Activated gamma-delta T cell treated with Interleukin-2 at 50 U/mL for 16 hours (primary cell): ENCODE measurements at places on chromosomes 3 and 15.

- DNase-seq: no peak
These were observed 144.7 kb downstream of the OSBPL10 start for GRCh38 chr3:31836131-31837075.

DNA sequence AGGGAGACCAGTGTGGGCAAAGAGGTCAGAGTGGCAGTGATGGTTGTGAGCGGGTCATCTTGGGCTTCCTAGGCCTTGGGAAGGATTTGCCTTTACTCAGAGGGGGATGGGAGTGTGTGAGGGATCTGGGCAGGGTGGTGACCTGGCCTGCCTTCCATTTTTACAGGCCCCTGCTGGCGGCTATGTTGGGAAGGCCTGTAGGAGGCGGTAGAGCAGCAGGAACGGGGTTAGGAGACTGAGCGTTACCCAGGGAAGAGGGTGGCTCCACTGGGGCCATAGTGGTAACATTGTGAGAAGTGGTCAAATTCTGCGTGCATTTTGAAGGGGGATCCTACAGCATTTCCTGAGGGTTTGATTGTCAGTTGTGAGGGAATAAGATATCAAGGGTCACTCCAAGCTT lies 307.3 kb upstream of the CTDSPL start:
- no peak for DNase-seq

- DNase-seq: no peak
These were observed 503.6 kb downstream of the SHQ1 start for GRCh38 chr3:72344647-72345046.

DNA sequence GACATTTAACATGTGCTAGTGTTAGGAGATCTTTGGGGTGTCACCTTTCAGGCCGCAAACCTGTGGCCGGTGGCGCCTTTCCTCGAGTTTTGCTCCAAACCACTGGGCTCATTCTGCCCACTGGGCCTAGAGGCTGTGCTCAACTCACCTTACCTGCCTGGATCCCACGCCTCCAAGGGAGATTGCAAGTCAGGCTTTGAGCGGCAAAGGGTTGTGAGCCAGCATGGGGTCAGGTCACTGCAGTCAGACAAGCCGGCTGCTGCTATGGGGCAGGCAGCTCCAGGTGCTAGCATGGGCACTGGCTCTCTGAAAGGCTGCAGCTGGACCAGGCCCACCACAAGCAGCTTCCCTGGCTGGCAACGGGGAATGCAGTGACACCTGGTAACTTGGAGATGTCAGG lies 265.5 kb downstream of the ZBBX start:
- DNase-seq: no peak

DNA sequence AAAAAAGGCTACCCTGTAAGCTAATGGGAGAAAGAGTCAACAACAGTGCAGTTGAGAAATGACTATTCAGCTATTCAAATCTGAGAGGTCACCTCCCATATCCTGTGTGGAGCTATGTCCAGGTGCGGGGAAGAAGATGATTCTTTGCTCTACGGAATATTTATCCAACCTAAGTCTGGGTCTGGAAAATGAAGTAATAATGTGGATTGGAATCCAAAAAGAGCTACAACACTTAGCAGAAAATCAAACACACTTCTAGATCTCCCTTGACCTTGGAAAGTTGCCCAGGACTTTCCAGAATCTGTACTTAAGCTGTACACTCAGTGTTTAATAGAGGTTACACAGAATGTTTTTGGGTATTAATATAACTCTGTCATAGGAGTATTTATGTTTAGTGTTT lies 251.9 kb downstream of the NAALADL2 start:
- no peak for DNase-seq
